ENCODE measurements at places on chromosomes 12 and 14.

GRCh38 chr12:112881602-112882001 is 25.2 kb upstream of the OAS1 start:
- no peak for DNase-seq

DNA sequence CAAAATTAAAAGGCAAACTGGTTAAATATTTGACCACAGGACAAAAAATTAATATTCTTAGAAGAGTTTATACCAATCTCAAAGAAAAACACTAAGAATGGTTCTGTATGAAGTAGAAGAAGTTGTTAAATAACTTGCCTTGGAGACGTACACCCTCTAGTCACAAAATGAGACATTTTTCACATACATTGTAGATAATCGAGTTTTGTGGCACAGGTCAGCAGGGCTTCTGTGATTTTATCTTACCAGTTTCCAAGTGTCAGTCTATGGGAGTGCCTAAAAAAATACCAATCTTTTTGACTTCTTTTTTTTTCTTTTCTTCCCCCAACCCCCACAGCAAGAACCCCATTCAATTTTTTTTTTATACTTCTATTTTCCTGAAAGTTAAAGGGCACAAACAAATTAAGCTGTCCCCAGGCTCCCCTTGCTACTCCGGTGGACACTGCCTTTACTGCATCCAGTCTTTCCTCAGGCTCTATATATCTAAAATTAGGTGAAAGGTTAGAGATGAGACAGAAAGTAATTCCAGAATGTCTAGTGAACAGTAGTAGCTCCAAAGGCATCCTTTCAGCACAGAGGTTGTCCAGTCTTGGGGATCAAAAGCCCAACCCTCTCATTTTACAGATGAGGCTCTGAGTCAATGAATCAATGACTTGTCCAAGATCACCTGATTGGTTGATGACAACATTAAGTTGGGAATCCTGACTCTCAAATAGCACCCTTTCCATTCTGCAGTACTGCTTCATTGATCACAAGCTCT is 6.2 kb downstream of the LIMA1 start:
- no peak for DNase-seq

DNA sequence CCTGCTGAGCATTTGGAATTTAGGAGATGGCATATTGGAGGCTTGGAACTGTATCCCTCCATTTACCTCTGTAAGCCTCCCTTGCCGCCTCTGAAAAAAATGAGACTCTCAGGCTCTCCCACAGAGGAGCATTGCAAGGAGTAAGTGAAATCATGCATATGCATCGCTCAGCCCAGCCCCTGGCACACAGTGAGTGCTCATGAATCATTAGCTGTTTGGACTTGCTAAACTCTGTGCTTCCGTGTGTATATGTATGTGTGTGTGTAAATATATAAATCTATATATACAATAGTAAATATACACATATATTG is 17.1 kb upstream of the TBX3 start:
- no peak for DNase-seq

GRCh38 chr14:54570047-54570446 is 3.1 kb downstream of the SAMD4A start:
- no peak for DNase-seq

DNA sequence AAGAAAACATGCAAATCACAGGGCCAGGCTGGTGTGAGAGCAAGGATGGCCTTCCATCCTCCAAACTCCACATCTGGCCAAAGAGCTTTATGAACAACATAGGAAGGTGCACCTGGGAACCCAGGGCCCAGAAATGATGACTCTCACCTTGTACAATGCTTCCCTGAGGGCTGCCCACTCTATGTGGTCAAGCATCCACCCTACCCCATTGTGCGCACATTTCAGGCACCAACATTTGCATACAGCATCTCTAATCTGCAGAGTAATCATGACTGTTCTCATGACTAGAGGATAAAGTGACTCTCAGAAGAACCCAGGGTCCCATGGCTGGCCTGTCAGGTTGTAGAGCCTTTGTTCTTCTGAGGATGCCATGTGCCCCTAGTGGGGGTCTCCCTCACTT is 57.2 kb upstream of the NTF3 start:
- DNase-seq, result no peak

- no peak for DNase-seq
Observed at GRCh38 chr12:71576496-71576895, 87.2 kb downstream of the ZFC3H1 start.

GRCh38 chr12:32604565-32604964 is 74.5 kb upstream of the DNM1L start:
- DNase-seq, result no peak

- DNase-seq, result peak; percentile 25
Observed at GRCh38 chr14:53539489-53540126, 386.5 kb upstream of the DDHD1 start.

GRCh38 chr12:42186793-42187192 is 42.1 kb upstream of the GXYLT1 start:
- no peak for DNase-seq

DNA sequence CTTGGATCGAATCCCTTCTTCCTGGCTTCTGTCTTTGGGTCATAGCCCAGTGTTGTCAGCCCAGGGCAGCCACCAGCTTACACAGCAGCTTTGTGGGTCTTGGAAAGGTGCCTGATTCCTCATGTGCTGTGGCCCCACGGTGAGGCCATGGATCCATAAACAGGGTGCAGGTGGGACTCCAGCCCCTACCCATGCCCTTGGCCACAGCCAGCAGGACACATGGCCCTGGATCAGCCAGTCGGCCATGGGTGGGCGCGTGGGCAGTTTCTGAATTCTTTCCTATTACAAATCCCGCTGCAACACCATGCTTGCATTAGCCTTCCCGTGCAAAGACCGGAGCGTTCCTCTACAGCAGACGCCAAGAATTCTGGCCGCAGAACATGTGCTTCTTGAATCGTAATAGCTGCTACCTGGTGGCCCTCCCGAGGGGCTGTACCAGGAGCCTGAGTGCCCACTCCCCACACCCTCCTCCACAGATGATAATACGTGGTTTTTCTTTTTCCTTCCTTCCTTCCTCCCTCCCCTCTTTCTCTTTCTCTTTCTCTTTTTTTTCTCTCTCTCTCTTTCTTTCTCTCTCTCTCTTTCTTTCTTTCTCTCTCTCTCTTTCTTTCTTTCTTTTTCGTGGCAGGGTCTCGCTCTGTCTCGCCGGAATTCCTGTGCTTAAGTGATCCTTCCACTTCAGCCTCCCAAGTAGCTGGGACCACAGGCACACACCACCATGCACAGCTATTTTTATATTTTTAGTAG is 2.9 kb upstream of the MMP17 start:
- no peak for DNase-seq

DNA sequence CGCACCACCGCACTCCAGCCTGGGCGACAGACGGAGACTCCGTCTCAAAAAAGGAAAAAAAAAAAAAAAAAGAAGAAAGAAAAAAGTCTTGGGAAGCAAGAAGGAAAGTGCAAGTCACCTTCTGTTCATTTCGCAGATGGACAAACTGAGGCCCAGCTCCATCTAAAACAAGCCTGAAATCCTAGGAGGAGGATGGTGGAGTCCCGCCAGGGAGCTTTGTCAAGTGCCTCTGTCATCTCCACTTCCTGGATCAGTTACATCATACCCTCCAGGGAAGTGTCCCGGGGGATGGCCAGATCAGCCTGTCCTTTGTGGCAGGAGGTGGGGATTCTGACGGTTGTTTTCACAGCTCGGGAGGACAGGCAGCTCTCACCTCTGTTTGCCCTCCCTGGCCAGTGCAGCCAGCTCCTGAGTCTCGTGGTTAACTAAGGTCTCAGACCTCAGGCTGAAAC is 8.7 kb upstream of the SDSL start:
- no peak for DNase-seq

DNA sequence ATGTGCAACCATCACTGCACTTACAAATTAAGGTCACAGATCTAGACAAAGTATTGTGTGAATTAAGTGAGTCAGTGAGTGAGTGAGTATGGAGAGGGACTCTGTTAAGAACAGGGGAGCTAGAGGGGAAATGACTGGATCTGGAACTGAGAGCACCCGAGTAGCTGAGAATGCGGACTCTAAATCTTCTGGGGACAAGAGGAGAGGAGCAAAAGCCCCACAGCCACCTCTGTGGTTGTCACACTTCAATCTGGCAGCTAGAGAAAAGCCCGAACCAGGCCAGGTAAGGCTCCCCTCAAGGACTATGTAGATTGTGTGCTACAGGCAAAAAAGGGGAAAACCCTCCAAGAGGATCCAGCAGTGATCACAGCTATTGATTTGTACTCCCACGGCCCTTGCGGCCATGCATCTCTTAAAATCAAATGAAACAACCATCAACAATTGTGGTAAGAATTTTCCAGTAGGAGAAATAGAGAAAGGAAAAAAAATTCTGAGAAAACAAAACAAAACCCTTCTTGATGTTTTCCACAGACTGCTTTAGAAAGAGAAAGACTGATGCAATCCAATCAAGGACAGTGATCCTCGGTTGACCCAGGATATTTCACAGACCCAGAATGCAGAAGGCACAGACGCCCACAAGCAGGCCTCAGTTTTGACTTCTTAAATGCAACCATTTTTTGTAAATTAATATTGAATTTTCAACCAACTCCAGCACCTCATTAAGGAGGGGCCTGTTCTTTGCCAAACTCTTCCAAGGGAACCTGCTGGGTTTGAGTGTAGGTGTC is 109.6 kb downstream of the SLC38A6 start:
- DNase-seq, result no peak

DNA sequence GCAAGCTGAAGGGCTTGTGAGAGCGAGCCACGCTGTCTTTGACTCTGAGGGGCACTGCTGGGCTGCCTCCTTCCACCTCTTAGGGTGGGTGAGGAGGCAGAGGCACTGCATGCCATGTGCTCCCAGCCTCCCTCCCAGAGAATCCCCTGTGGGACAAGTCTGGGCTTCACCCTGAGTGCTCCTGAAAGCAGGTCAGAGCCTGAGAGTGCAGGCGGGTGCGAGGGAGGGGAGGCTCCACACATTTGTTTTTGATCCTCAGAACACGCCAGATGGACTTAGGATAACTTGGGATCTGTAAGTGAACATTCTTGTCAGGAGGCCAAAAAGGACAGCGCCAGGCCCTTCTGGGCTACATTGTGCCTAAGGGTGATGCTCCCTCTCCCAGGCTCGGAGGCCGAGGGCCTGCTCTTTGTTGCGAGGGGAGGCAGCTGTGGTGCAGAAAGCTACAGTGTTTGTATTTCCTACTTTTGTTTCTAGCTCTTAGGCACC is 155.4 kb downstream of the TMX1 start:
- DNase-seq, result no peak

GRCh38 chr12:92065639-92066038 is 80.0 kb downstream of the BTG1 start:
- no peak for DNase-seq

DNA sequence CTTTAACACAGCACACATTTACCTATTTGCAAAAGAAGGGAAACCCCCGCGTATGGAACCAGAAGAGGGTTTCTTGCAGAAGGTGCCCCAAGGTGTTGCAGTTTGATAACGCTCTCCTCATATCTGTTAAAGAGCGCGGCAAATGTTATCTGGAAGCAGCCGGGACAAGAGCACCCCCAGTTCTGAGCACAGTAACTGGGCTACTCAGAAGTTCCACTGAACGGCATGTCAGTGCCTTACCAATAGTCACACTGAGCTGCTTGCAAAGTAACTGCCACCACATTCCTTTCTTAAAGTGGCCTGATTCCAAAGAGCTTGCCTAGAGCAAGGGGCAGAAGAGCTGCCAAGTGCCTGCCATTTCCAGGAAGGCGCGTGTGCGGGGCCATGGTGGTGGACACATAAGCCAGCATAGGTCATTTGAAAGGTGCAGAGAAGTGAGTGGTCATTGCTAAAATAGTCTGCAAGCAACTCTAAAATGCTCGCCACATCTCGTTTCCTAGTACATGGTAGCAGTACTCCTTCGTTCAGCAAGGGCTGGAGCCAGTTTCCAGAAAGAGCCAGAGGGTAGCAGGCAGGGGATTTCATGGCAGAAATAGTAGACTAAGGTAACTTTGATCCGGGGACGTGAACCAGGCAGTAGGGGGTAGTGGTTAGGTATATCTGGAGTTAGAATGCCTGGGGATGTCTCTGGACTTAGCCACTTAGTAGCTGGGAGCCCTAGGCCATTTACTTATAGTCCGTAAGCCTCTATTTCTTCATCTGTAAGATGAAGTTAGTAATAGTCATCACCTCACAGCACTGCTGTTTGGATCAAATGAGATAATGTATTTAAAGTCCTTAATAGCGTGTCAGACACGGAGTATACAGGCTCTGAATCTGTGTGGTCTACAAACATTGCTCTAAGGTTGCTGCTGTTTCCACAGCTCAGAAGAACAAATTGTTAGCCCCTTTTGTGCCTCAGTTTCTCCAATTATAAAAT is 37.6 kb downstream of the SPTB start:
- no peak for DNase-seq

DNA sequence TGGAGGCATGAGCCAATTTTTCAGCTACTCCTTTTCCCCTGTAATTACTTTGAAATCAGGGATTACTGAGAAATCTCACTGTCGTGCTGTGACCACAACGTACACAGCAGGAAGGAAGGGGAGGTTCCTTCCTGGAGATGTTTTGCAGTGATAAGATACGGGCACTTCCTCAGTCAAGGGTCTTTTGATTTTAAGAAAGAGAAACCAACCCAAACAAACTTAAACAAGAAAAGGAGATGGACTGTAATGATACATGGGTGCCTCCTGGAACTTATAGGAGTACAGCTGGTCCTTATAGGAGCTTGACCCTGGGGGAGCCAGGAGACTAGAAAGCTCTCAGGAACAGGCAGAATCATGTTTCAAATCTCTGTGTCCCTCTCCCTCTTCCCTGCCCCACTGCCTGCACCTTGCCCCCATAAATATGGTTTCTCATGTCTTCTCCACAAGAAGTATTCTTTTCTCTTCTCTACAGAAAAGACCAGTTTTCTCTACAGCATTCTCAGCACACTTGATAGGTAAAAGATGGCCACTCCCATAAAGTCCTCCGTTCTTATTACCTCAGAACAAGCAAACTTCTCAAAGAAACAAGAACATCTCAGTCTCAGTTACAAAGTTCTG is 281.1 kb upstream of the AMIGO2 start:
- DNase-seq, result peak; percentile 25

DNA sequence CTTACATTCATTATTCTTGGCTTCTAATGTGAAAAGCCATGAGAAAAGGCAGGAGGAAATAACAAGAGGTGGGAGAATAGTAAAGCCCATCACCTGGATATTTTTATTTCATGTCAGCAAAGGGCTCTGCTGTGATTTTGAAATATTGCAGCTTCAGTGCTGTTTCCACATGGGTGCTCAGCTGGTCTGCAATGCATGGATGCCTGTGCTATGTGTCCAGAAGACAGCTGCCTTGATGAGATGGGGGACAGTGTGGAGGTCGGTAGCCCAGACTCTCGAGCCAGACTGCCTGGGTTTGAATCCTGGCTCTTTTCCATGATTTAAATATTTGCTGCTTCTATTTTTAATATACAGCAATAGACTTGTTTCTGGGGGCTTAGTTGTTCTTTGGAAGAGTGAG is 477.5 kb upstream of the GARIN6 start:
- no peak for DNase-seq

GRCh38 chr14:21109377-21110138 is 8.7 kb downstream of the TMEM253 start:
- DNase-seq, result no peak

DNA sequence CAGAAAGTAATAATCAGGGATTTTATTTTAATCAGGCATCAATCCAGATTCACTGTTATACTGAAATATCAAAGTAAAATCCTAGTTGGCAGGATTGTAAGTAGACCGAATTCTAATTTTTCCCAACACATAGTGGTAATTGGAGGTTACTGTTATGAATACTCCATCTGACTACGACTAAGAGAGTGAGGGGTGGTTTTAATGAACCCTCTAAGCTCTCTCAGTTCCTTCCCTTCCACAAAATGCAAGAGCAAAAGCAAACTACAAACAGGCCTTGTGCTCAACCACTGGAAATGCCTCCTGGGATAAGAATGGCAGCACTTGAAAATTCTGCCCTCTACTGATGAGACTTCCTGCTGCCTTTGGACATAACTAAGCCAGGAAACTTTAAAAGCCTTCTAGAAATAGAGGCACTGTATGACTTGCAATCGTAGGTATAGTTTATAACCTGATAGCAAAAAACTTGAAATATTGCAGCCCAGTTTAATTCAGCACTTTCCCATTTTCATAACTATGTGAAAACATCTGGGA is 184.8 kb downstream of the SLC16A7 start:
- no peak for DNase-seq

Measured in GDM1 (cell line).